ENCODE measurements at places on chromosomes 1 and 21. TPM values are rescaled to one million over a fixed set of nuclear protein-coding genes. Genes with fewer than 3 reads are reported as not detected.

Gene KCNC4
- 8.4 TPM for total RNA-seq

- DNase-seq, result no peak
- H3K36me3 ChIP-seq, result no peaks in the 10 kb centered on the region
- no peak overlapping the region for H3K27ac ChIP-seq
- H3K4me3 ChIP-seq, result no peak overlapping the region
Measured at GRCh38 chr1:20381045-20381641, 90.5 kb downstream of the VWA5B1 start.

DNA sequence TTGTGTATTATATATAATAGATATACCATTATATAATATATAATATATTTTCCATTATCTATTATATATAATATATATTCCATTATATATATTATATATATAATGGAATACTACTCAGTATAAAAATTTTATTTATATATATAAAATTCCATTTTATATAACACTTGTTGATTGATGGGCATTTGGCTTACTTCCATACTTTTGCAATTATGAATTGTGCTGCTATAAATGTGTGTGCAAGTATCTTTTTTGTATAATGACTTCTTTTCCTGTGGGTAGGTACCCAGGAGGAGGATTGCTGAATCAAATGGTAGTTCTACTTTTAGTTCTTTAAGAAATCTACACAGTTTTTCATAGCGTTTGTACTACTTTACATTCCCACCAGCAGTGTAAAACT is 1211.1 kb downstream of the NCAM2 start:
- H3K36me3 ChIP-seq, result no peaks in the 10 kb centered on the region
- H3K4me1 ChIP-seq, result no peaks in the 10 kb centered on the region
- no peaks in the 10 kb centered on the region for H3K27me3 ChIP-seq
- no peak overlapping the region for H3K4me3 ChIP-seq

DNA sequence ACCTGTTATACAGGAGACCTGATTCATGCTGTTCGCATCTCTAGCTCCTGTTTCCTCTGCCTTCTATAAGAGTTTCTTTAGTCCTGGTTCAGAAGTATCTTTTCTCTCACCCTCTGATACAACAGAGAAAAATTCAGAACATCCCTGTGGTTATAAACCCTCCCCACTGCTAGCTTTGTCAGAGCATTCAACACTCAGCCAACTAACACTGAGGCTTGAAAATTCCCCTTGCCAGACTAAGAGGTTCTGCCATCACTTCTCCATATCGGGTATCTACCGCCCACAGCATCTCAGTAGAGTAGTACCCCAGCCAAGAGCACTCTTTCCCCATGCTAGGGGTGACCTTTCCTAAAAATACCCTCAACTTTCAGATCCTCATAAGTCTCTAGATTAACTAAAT is 19.6 kb upstream of the PIK3R3 start:
- no peak overlapping the region for H3K27ac ChIP-seq
- H3K36me3 ChIP-seq, result no peaks in the 10 kb centered on the region
- no peaks in the 10 kb centered on the region for H3K27me3 ChIP-seq
- H3K4me1 ChIP-seq, result no peaks in the 10 kb centered on the region
- H3K4me3 ChIP-seq, result no peak overlapping the region
- no peak for DNase-seq

Gene AMY2A
- not detected for total RNA-seq

GRCh38 chr1:9280015-9280860 is 12.5 kb upstream of the SPSB1 start:
- H3K4me1 ChIP-seq, result peaks cover 15% of the 10 kb centered on the region
- no peaks in the 10 kb centered on the region for H3K36me3 ChIP-seq
- no peak overlapping the region for H3K4me3 ChIP-seq
- H3K27me3 ChIP-seq, result no peaks in the 10 kb centered on the region
- no peak overlapping the region for H3K27ac ChIP-seq
- DNase-seq, result no peak

Gene MATN1
- 0.85 TPM for total RNA-seq

DNA sequence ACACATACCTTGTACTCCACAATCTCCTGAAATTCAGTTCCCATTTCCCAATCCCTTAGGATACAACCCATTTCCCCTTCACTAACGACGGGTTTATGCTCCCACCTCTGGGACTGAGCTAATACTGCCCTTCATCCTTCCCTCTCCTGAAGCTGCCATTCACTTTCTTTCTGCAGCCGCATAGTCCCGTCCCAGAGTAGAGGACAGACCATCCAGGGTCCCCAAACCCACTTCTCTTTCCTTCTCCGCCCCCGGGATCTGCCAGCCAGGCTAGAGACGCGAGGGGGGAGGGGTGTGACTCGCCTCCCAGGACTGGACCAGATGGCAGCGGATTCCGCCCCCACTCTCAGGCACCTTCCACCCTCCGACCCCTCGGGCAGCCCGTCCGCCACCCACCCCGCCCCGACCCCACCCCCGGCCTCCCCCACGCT is 679 bp downstream of the ABL2 start:
- peak overlapping the region; percentile 95 for H3K4me3 ChIP-seq
- peak overlapping the region; percentile 87 for H3K27ac ChIP-seq
- H3K27me3 ChIP-seq, result no peaks in the 10 kb centered on the region
- no peaks in the 10 kb centered on the region for H3K4me1 ChIP-seq
- H3K36me3 ChIP-seq, result no peaks in the 10 kb centered on the region

DNA sequence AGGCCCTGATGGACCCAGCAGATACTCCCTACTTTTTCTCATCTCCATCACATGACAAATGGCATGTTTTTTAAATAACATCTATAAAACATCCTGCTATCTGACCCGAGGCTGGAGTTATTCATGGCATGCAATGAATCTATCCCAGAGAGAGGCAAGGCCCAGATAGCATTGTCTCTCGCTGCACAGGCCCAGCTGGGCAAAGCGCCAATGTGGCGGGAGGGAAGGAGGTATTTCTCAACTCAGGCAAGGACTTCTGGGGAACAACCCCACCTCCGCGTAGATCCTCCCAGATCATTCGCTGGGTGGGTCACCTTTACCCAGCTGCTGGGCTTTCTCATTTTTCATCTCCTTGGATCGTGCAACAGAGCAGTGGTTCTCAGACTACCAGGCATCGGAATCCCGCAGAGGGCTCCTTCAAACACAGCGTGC is 59.8 kb downstream of the ERG start:
- peaks cover 18% of the 10 kb centered on the region for H3K4me1 ChIP-seq
- no peaks in the 10 kb centered on the region for H3K27me3 ChIP-seq
- DNase-seq, result no peak
- H3K36me3 ChIP-seq, result no peaks in the 10 kb centered on the region
- no peak overlapping the region for H3K4me3 ChIP-seq
